Occipital lobe (tissue), 3 donors: ENCODE measurements at places on chromosomes 4 and X. TPM values are rescaled to one million over a fixed set of nuclear protein-coding genes. Genes with fewer than 3 reads are reported as not detected.

DNA sequence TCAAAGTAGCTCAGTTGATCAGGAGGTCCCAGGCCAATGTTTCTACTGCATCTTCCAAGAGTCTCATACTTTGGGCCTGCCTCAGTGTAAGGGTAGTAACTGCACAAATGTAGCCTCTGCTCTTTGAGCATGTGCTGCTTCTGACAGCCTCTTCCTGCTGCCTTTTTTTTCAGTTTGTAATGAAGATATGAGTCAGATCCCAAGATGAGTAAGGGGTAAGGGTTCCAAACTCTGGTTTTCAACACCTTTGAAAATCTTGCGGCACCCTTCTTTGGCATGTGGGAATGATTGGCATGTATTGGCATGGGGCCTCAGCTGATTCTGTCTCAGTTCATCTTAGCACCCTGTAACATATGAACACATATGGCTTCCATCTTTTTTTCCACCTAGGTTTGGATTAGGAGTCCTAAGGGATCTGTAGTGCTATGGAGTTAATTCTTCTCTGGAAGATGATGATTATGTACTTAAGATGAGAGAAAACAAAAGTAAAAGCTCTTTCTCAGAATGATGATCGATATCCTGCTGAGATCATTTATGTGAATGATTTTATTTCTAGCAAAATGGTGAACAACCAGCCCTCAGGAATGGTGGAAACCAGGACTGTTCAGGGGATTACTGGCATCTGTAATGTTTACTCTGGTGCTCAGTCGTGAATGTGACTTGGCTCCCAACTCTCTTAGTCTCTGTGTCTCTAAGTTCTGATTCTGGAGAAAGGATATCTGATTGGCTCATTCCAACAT, 118.7 kb upstream of the PRPS2 start:
- no peak for DNase-seq

HTN3 gene
- not detected for total RNA-seq

DNA sequence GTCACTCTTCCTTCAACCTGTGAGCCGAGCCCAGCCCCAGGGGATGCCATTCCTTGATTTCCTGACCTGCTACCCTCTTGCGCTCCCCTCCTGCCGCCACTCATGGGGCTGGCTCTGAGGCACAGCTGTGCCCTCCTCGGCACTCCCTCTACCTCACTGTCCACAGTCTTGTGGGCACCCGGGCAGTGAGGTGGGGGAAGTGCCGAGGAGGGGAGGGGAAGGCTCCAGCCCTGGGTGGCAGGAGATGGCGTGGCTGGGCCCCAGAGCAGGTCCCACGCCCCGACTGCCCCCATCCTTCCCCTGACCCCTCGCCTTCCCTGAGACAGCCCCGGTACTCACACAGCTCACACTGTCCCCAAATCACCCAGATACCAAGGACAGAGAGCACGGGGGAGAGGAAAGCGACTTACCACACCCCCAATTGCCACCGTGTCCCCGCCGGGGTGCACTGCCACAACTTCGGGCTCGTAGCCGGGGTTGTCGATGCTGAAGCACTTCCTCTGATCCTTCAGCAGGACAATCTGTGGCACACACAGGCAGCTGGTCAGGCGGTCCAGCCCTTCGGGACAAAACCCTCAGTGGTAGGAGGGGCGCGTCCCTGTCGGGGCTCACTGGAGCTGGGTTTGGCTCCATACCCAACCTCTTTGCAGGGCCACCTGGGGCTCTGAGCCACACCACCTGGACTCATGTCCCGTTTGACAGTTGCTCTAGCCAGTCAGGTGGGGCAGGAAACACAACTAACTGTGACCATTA, 37.9 kb downstream of the WDR1 start:
- no peak for DNase-seq

VCX2 gene
- total RNA-seq: not detected

MORF4L2 gene
- 345 TPM for total RNA-seq

FGF13 gene
- total RNA-seq: 136 TPM

DNA sequence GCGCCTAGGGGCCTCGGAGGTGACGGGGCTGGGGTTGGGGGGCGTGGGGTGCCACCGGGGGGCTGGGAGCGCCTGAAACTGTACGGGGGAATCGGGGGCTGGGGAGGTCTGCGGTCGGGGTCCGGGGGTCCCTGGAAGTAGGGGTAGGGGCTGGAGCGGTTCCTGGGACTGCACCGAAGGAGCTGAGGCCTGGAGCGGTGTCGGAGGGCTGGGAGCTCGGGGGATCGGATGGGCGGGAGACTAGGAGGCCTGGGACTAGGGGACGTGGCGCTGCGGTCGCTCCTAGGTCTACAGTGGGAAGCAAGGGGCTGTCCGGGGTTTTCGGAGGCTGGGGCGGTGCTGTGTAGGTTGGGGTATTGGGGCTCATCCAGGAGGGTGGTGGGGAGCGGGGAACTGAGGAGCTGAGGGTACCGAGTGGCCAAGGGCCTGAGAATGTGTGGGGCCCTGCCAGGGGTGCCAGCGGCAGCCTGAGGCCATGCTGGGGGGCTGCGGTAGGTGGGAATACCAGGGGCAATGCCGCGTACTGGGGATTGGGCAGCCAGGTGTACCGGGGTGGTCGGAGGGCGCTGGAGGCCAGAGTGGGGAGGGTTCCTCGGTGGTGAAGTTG, 562 bp downstream of the AKAP17A start:
- no peak for DNase-seq

DNA sequence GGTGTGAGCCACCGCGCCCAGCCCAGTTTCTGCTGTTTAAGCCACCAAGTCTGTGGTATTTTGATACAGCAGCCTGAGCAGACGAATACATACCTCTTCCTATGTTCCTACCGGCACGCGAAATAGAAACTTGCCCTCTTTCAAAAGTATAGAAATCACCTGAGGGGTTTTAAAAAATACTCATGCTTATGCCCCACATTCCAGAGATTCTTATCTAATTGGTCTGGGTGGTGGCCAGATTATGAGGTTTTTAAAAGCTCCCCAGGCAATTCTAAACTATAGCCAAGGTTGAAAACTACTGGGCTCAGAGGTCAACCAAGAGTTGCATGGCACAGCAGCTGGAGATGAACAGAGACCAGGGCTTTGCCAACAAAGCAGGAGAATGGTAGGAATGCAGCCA, 24.9 kb upstream of the HUWE1 start:
- DNase-seq: no peak

GRCh38 chr4:86001591-86001990, 358.3 kb downstream of the MAPK10 start:
- DNase-seq: no peak

DNA sequence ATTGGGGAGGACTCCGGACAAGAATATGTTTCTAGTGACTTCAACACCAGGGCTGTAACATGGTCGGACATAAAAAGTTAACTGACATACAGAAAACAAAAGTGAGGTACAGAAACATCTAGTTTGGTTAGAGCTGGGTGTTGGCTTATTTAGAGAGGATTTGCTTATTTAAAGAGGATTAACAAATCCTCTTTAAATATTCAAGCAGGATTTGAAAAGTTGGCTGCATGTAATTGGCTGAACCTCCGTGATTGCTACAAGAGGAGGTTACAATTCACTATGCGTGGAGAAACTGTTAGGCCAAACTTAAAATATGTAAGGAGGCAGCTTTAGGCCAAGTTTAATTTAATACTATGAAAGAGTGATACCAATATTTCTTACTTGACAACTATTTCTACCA, 2707.4 kb downstream of the ARAP2 start:
- no peak for DNase-seq

- no peak for DNase-seq
These were observed 17.7 kb downstream of the JAKMIP1 start for GRCh38 chr4:6182376-6183280.

TACR3 gene
- total RNA-seq: 4.2 TPM

HTN1 gene
- total RNA-seq: not detected

DNA sequence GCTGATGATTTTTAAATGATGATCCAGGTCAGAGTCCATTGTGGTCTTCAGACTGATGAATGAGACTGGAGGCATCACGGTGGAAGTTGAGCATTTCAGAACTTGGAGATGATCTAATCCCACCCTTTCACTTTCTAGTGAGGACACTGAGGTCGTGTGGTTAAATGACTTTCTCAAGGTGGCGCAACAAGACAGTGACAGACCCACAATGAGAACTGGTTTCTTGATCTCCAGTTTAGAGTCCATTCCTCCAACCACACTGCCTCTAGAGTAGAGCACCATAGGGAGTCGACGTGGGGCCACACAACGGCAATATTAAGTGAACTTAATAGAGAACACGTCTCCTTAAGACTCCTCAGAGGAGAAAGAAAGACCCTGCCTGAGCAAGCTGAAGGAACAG, 381.0 kb downstream of the UNC5C start:
- DNase-seq: no peak

GAGE13 gene
- total RNA-seq: not detected

TSPAN7 gene
- 47.1 TPM for total RNA-seq

CT45A2 gene
- not detected for total RNA-seq

DNA sequence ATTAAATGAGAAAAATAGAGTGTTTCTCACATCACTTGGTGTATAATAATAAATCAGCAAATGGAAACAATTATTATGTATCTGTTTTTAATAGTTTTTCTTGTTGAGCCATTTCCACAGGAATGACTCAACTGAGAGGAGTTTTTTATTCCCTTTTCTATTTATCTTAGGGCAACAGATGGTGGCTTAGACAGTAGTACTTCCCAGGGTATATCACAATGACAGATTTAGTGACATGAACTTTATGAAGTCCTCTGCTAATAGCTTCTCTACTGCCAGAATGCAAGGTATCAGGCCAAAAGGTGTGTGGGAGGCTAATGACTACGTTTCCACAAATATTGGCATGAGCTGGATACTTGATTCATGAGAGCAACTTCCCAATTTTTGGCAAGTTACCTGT, 126.7 kb downstream of the HTR2C start:
- DNase-seq: no peak

GRCh38 chr4:85744950-85745349, 270.0 kb downstream of the ARHGAP24 start:
- no peak for DNase-seq

EVC gene
- 5.1 TPM for total RNA-seq

- no peak for DNase-seq
These were observed 68.9 kb downstream of the ACOX3 start for GRCh38 chr4:8371596-8371995.

DNA sequence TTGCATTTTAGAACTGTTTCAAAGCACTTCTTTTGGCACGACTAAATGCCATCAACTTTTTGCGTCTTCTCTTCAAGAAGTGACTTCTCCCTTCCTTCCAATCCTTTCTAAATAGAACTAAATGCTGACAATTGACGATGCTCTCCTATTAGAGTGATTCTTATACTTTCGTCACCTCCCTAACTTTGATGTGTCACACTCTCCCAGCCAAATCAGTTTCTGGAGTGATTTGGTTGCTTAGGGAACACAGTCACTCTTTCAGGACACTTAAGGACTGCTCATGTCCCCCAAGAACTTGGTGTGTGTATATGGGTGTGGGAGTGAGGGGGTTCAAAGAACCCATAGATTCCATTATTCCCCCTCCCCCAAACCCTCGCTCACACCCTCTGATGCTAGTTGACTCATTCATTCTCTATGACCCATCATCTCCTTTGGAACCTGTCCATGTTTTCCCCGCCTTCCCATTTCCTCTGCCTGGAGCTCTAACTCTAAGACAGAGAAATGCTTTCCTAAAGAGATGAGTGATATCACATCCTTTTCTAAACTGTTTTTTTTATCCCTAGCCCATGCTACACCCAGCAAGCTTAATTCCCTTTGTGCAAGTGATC, 26.8 kb upstream of the AREG start:
- no peak for DNase-seq

- DNase-seq: no peak
These were observed 2.9 kb downstream of the RPL36A start for GRCh38 chrX:101393530-101394305.

TMPRSS11D gene
- total RNA-seq: not detected

GRCh38 chr4:3721627-3722026, 44.6 kb upstream of the ADRA2C start:
- no peak for DNase-seq

DNA sequence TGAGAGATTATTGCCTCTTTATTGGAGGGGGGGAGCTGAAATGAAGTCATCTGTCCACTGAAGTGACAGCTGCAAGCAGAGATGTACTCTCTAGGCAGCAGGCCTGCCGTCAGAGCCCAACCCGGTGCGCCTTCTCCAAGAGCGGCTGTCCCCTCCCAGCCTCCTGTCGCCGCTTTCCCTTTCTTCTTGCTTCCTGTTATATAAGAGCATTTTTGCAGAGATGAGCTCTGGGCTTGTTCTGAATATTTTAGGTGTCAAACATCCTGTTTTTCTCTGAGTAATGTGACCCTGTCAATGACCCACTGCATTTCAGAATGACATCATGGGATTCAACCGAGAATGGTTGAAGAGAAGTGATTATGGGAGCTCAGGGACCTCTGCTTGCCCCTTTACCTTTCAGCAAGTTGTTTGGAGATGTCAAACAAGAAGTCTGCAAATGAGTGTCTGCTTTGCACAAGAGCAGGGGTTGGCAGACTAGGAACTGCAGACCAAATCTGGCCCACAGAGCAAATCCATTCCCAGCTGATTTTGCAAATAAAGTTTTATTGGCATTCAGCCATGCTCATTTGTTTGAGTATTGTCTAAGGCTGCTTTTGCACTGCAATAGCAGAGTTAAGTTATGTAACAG, 79.9 kb downstream of the SLC9A6 start:
- DNase-seq: no peak

DNA sequence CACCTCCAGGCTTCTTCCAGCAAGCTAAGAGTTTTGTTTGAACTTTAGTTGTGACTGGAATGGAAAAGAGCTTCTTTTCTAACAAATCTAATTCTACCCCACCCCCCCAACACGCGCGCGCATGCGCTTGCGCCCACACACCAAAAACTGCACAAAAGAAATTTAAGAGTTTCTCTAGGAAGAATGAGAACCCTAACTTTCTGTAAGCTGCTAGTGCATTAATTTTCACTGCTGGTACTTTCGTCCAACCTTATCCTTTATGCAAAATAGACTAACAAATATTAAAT, 9.0 kb upstream of the INTU start:
- no peak for DNase-seq

DNA sequence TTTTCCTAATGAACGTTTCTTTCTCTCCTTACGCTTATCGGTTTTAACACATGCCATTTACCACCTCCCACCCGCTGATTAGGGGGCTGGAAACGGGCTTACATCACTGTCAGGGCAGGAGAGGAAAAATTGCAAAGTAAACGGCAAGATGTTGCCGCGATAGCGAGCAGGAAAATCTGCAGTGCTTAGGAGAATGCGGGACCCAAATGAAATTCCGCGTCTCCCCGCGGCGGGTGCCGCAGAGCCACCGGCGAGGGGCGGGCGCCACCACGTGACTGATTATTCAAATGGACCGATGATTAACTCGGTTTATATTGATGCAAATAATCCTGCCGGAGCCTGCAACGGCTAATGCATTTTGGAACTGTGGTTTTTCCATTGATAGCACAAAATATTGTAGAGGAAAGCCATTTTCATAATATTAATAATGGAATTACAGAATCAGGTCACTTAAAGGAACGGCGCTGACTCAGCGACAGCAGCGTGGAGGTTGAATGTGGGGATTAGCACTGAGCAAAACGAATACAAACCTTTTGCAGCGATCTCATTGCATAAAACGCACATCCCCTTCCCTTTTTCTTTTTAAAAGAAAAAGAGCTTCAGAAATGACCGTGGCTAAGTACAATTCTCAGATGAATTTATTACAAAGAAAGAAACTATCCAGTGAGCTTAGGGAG, 224.2 kb downstream of the STIM2 start:
- DNase-seq: peak; percentile 43

LAS1L gene
- 13.7 TPM for total RNA-seq

ERCC6L gene
- 0.62 TPM for total RNA-seq

- DNase-seq: no peak
These were observed 114.0 kb downstream of the PCDH10 start for GRCh38 chr4:133263104-133263503.
